ENCODE measurements at places on chromosomes 16 and 17.

GRCh38 chr16:66948134-66948836 is 12.8 kb upstream of the CES3 start:
- DNase-seq = no peak

DNA sequence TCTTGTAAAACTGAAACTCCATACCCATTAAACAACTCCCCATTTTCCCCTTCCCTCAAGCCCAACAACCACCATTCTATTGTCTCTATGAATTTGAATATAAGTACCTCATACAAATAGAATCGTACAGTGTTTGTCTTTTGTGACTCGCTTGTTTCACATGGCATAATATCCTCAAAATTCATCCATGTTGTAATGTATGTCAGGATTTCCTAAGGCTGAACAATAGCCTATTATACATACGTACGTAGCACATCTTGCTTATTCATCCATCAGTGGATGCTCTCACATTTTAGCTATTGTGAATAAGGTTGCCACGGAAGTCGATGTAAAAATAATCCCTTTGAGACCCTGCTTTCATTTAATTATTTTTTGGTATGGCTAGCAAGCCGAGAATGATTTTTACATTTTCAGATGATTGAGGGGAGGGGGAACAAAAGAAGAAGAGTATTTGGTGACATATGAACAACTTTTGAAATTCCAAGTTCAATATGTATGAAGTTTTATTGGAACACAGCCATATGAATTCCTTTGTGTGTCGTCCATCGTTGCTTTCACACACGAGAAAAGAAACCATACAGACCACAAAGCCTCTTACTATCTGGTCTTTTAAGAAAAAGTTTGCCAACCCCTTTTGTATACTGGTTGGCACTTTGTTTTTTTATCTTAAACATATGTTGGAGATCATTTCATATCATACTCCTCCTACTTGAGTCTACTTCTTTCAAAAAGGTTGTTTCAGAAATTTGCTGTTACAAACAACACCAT is 371.2 kb downstream of the NPIPA8 start:
- no peak for DNase-seq

- DNase-seq = no peak
Observed at GRCh38 chr16:3170440-3171180, 17.4 kb upstream of the OR1F1 start.

GRCh38 chr17:78862073-78863023 is 21.7 kb upstream of the USP36 start:
- no peak for DNase-seq

Measured in CMK (cell line).